Stimulated activated CD4-positive, alpha-beta T cell treated with anti-CD3 and anti-CD28 coated beads, Interleukin-2, amount 100 ng/mL, for 24 hours (primary cell): ENCODE measurements at places on chromosomes 1 and 21.

DNA sequence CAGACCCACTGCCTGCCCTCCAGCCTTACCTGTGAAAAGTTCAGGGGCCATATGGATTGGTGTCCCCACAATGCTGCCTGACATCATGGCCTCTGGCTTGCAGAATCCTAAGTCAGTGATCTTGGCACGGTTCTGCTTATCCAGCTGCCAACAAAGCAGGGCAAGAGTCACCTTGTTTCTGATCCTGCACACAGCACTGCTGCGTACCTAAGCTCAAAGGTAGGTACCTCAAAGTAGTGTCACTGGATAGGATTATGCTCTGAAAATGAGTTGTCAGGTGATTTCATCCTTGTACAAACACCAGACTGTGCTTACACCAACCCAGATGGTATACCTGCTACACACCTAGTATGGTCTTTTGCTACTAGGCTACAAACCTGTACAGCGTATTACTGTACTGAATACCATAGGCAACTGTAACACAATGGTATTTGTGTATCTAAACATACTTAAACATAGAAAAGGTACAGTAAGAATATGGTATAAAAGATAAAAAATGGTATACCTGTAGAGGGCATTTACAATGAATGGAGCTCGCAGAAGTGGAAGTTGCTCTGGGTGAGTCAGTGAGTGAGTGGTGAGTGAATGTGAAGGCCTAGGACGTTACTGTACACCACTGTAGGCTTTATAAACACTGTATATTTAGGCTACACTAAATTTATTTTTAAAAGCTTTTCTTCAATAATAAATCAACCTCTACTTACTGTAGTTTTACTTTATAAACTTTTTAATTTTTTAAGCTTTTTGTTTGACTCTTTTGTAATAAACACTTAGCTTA is 29.1 kb upstream of the RBBP5 start:
- no peak for DNase-seq

- no peak for DNase-seq
Observed at GRCh38 chr1:214259353-214259977, 21.5 kb upstream of the SMYD2 start.

- DNase-seq: no peak
Observed at GRCh38 chr1:192756847-192757246, 52.0 kb upstream of the RGS2 start.

- no peak for DNase-seq
Observed at GRCh38 chr1:184036517-184036949, 995 bp downstream of the COLGALT2 start.

DNA sequence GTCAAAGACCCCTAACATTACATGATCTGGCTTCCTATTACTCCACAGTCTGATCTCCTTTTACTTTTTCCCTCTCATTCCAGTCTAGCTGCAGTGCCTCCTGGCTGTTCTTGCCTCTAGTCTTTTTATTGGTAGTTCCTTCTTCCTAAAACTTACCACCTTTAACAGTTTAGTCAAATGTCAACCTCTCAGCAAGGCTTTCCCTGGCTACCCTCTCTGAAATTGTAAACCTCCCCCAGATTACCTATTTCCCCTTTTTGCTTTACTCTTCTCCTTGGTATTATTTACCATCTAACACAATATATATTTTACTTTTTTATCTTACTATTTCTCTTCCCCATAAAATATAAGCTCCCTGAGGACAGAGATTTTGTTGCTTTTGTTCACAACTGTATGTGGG is 129.6 kb downstream of the CLEC20A start:
- no peak for DNase-seq

GRCh38 chr1:200850554-200850953 is 22.2 kb upstream of the GPR25 start:
- DNase-seq: no peak

- DNase-seq: no peak
Observed at GRCh38 chr1:228410015-228410414, 3.4 kb upstream of the TRIM11 start.

GRCh38 chr1:243559575-243560162 is 290.4 kb downstream of the AKT3 start:
- DNase-seq: no peak

GRCh38 chr1:63623952-63624351 is 30.7 kb downstream of the PGM1 start:
- no peak for DNase-seq

GRCh38 chr1:30319765-30320580 is 403.4 kb downstream of the MATN1 start:
- DNase-seq: no peak

GRCh38 chr21:46061518-46061917 is 36.4 kb upstream of the COL6A2 start:
- no peak for DNase-seq

- no peak for DNase-seq
Observed at GRCh38 chr1:7607097-7607496, 164.0 kb upstream of the VAMP3 start.

DNA sequence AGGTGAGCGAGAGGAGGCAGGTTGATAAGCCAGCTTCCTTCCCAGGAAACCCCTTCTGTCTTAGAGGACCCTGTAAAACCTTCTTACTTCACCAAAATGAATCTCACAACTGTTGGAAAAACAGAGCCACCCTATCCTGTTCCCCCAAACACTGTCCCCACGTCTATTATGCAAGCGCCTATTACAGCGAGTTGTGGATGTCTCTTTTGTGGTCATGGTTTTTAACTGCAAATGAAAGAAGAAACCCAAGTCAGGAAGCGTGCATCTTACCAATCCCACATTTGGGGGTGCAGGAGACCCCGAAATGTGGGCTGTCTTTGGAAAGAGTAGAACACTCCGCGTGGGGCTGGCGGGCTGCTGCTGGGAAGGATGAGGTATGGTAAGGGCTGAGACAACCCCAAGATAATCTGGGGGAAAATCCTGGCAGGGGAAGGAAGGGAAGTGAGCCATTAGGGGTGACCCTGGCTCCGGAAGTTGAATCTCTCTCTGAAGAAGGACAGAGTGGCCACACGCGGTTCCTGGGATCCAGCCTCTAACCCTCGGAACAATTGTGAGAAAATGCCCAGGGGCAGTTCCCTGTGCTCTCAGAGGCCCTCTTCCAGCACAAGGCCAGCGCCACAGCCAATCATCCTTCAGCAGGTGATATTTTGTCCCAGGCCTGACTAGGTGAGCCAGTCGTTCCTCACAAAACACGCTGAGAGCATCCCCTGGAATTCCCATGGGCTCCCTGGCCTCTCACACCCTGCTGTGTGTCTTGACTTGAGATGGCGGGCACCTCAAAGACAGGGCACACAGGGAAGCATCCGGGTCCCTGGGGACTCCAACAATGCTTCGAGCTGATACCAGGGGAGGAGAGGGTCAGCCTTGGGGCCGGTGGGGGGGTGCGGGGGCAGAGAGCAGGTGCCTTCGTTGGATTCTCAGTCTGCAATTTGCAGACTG is 168.5 kb upstream of the IRF2BP2 start:
- no peak for DNase-seq

DNA sequence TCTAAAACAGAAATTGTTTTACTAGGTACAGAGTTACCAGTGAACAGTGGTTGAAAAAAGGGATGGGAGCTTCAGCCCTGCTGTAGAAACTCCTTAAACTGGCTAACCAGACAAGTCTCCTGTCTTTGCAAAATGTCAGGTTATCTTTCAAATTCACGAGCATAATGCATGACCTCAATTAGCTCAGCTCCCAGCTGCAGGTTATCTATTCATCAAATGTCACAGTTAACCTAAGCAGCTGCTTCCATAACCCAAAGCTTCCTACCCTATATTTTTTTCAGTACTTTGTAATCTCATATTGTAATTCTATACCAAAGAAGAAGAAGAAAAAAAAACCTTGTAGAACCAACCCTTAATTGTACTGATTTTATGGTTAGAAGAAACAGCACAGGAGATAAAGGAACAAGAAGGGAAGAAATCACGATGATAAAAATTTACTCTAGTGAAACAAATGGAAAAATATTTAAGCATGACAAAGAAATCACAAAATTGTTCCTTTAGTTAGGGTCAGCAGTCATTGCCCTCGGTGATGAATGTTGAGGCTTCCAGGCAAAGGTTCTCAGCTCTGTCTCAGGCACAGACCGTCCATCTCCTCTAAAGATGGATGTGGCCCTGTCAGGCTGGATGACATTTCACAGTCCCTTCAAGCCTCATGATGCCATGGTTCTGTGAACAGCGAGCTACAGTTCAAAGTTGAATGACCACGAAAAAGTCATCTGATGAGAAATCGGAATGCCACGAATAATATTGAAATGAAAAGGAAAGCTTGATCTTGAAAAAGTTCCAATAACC is 95.9 kb downstream of the PLD5 start:
- DNase-seq: no peak

DNA sequence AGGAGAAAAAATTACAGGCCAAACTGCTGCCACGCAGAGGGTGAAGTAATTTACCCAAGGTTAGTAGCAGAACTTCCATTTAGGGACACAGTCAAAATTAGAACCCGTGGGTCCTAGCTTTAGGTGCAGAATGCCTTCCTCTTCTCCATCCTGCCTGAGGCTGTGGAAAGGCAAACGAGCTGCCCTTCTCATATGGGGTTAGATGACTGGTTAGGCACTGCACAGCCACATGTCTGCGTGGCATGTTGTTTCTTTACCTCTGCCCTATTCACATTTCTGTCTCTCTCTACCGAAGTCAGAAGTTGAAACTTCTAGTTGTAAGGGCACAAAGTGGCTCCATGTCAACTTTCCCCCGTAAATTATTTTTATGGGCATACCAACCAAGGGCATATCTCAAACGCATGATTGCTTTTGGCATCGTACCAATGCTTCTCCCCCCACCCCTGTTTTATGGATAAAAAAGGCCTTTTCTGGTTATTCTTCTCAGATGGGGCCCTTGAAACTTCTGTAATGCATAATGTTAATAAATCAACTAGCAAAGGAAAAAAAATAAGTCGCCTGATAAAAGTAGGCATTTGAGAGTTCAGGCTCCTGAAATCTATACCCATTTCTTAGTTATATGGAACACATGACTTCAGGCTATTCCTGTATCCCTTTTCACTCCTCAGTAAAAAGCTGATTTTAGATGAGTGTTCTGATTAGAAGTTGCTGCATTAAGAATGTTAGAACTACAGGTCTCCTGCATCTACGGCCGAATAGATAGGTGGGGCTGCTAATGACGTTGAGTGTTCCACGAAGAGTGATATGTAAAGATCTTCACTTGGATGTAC is 139.6 kb upstream of the NRIP1 start:
- no peak for DNase-seq

DNA sequence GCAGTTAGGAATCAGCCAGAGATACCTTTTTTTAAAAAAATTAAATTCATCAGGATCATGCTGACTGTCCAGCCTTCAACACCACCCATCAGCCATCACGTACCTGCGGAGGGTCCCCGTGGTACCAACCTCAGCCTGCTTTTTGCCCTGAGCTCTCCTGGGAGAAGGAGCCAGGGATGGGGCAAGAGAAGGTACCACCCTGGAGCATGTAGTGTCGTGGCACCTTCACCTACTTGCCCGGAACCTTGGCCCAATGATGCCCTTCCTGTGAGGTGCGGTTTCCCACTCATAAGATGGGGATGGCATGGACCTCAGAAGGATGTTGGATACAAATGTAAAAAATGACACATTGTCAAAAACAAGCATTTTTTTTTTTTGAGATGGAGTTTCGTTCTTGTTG is 88.4 kb upstream of the C1orf174 start:
- no peak for DNase-seq

GRCh38 chr1:47686731-47687630 is 249.1 kb downstream of the FOXD2 start:
- no peak for DNase-seq

DNA sequence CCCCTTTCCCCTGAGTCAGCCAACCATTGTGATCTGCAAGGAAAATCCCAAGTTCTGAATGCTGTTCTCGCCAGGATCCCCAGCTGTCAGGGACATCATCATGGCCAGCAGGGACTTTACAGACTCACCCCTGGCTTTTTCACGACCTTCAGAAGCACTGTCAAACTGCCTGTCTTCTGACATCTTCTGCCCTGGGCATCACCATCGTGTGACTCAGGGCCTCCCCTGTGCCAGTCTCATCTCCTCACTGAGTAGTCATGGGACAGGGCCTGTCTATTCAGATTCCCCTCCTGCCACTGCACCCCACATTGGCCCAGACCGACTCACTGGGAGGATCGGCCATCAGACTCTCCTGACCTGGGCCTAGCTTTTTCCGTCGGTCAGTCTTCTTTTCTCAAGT is 72.5 kb upstream of the VAMP3 start:
- DNase-seq: no peak

DNA sequence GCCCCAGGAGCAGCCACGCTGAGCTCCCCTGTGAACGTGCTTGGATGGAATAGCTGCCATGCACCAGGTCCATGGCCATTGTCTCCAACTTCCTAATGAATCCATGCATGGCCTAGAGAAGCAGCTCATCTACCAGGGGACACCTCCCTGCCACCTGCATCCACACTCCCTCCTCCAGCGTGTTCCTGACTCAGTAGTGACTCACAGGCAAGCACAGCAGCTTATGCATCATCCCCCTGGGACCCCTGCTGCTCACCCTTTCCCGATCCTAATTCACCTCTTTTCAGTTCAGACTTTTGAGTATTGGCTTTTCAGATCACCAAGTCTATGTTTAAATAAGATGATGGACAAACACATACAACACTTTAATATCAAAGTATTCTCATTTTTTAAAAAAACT is 39.9 kb upstream of the TADA1 start:
- DNase-seq: no peak

DNA sequence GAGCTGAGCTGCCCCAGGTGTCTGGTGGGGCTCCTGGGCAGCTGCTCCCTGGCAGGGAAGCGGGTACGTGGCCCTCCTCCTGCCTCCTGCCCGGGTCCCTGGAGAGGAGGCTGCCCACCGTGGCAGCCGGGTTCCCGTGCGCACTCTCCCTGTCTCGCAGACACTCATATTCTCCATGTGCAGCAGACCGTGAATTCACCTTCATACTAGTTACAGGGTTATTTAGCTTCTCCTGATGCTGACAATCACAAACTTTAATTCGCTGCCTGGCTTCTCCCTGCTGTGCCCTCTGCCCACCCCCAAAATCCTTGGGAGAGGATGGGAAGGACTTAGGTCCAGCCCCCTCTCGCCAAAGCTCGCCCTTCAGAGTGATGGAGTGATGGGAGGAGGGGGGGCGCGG is 95.3 kb downstream of the CASZ1 start:
- no peak for DNase-seq

GRCh38 chr1:204408074-204408507 is 3.5 kb downstream of the PPP1R15B start:
- peak; percentile 31 for DNase-seq

- DNase-seq: no peak
Observed at GRCh38 chr1:24110642-24111261, 1.2 kb downstream of the MYOM3 start.

GRCh38 chr1:77156214-77156613 is 63.0 kb downstream of the PIGK start:
- DNase-seq: no peak

- peak; percentile 67 for DNase-seq
Observed at GRCh38 chr1:38858833-38859560, 575 bp downstream of the RRAGC start.

GRCh38 chr1:176177764-176178163 is 29.3 kb downstream of the COP1 start:
- DNase-seq: no peak

- no peak for DNase-seq
Observed at GRCh38 chr1:64748222-64748621, 3.3 kb downstream of the RAVER2 start.
